ENCODE measurements at places on chromosomes 7 and 10.

DNA sequence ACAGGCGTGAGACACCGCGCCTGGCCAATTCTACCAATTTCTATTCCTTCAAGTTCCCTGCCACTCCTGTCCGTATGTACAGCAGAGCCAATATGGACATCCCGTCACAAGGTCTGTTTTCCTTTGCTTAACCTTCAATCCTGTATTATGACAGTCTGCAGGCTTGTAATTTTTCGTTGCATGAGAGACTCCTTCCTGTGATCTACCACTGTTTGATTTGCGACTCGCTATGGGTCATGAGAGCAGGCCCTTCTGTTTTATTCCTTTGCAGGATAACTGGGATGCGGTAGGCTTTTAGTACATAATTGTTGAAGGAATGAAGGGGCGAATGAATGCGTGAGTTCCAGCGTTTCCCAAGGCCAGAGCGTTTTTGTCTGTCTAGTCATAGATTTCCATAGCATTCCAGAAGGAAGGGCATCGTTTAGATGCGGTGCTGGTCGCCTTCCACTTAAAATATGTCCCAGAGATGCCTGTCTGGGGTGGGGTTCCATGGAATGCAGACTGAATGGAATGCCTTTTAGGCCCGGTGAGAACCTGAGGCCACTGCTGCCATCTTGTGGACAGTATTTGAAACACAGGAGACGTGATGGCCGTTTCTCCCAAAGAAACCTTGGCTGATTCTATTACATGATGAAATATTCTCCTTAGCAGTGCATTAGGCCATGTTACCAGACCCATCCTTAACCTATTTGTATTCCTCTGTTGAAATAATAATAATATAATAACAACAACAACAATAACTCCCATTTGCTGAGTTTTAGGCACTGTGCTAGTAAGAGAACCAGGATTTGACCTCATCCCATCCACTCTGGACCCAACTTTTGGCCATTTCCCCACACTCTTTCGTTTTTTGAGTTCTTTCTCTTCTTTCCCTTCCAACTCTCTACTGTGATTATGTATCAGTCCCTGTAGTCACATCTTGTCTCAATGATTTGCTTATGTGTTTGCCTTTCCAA, 193.2 kb downstream of the MYOF start:
- DNase-seq, result peak; percentile 69

GRCh38 chr10:60914690-60915141, 29.3 kb downstream of the RHOBTB1 start:
- DNase-seq, result peak; percentile 97

- no peak for DNase-seq
Observed at GRCh38 chr7:150400788-150401423, 21.8 kb downstream of the ZNF775 start.

DNA sequence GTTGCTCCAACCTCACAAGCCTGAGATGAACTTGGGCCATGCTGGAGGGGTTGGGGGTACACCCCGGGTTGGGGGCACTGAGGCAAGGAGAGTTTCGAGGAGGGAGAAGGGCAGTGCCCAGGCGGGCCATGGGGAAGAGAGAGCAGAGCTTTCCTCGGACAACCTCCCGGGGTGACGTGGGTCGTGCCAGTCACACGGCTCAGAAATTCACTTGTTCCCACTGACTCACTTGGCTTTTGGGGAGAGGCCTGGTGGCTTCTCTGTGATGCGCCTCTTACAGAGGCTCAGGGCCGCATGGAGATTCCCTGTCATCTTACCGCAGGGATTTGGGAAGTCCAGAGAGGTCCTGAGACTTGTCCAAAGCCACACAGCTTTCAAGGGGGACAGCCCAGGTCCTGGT, 2.9 kb downstream of the LAT2 start:
- no peak for DNase-seq

GRCh38 chr7:113652501-113652900, 266.3 kb downstream of the PPP1R3A start:
- no peak for DNase-seq

DNA sequence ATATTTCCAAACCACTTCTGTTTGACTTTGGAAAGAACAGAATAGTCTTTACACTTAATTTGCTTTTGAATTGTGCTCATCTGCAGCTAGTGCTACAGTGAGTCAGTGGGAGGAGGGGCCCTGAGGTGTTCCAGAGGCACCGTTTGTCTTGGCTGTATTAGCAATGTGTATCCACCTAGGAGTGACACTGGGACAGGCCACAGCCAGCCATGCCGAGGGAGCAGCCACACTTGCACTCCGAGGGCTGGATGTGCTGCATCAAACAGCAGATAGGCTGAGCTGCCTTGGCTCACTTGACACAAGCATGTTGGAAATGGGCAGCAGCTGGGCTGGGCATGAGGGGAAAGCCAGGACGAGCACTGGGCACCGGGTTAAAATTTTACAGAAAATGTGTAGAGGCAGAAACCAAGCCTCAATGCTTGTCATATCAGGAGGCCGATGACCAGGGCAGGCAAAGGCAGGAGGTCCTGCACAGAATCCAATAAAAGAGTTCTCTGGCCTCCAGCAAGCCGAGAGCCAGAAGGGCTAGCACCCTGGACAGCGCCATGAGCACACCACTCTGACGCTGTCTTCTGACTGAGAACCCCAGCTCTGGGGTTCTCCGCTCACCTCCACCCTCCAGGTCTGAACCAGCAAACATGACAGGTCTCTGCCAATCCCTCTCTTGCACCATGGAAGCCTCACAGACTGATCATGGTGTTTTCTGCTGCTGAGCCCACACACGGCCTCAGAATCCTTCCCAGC, 163.3 kb downstream of the GRID1 start:
- DNase-seq, result no peak

GRCh38 chr10:103811463-103811862, 43.9 kb downstream of the SH3PXD2A start:
- no peak for DNase-seq

GRCh38 chr7:117564627-117565026, 84.8 kb downstream of the CFTR start:
- no peak for DNase-seq

DNA sequence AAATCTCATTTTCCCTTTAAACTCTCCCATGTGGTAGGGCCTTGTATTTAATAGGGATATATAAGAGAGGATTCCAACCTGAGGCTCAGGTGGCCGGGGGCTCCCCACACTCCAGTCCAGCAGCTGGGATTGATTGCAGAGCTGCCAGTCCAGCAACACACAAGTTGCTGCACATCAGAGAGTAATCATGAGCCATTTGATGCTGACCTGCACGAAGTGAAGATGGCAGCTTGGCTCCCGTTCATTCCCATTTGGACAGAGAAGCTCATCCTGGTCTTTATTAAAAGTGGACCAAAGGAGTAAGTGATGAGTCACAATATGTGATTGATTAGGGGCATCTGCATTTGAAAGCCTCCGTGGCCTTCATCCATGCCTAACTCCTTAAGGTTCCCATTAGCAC, 202.4 kb downstream of the PLXNA4 start:
- no peak for DNase-seq

DNA sequence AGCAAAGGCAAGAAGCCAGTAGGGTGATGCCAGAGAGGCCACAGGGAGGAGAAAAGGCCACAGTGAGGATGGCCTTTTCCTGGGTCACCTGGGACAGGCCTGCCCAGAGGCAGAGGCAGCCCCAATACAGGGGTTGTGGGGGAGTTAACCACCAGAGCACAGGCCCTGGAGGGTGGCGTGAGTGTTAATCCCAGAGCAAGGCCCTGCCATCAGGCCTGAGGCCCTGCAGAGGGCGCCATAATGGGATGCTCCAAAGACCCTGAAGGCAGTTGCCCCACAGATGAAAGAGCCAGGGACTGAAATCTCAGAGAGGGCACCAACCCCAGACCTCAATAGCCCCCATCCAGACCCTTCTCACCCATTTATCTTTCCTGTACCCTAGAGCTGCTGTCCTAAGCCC, 23.9 kb downstream of the SLC13A4 start:
- DNase-seq, result no peak

GRCh38 chr10:51653025-51653424, 46.4 kb downstream of the CSTF2T start:
- DNase-seq, result peak; percentile 70

- DNase-seq, result peak; percentile 90
Observed at GRCh38 chr7:2104107-2104710, 128.5 kb downstream of the MAD1L1 start.

DNA sequence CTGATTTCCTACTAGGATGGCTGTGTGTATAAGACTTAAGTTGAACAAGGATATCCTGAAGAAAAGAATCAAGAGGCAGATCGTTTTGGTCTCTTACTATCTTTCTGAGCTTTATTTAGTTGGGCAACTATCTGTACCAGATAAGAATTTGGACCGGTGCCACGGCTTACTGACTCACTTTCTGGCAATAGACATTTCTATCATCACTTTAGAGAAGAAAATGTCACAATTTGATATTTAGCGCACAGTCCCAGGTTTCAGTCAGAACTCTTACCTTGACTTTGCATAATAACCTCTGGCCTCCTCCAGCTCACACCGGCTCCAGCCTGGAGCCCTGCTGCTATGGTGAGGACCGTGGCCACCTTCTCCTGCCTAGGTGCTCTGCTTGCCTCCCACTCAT, 218.2 kb upstream of the MDFIC start:
- no peak for DNase-seq

DNA sequence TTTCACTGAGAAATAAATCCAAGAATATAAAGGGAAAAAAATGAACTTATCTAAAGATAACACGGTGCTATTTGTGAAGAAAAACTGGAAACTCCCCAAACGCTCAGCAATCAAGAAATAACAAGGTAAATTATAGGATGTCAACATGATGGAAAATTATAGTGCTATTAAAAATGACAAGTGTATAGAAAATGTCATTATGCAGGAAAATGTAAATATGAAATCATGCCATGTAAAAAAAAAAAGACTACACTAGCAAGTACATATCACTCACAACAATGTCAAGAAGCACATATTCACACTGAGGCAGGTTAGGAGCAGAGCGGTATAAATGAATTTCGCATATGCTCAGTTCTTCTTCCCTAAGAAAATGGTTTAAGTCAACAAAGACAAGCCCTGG, 27.7 kb downstream of the KLRG2 start:
- no peak for DNase-seq

DNA sequence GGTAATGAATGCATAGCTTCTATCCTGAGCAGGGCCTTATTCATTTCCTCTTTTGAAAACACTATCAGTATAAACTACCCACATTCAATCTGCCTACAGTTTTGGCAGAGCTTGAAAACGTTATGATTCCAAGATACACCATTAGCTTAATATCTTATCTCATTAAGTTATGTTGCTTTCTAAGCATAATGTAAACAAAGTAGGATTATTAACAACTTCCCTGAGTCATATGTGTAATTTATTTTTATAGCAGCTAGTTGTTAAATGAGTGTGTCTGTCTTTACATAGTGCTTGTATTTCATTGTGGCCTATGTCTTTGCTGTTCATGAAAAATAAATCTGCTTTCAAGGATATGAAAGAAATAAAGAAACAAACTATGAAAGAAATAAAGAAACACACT, 106.2 kb upstream of the DLX6 start:
- no peak for DNase-seq

- no peak for DNase-seq
Observed at GRCh38 chr7:3196629-3197400, 104.2 kb upstream of the SDK1 start.
